Activated T-cell treated with anti-CD3 and anti-CD28 coated beads for 1 hour (primary cell): ENCODE measurements at places on chromosomes 12 and 14.
A peak's percentile ranks its signal among the peaks of the same experiment; 100 is the strongest.

DNA sequence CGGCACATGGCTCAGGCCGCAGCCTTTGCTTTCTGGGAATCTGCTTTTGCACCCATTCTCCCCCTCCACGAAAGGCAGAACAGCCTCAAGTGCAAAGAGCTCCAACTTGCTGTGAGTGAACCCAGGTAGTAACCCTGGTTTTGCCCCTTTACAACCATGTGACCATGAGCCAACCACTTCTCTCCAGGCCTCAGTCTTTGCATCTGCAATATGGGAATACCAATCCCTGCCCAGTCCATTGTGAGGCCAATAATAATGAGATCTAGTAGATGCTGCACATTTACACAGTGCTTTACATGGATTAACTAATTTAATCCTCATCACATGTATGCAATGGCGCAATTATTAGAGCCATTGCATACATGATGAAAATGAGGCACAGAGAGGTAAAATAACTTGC lies 108.9 kb upstream of the MYL2 start:
- no peak for DNase-seq

DNA sequence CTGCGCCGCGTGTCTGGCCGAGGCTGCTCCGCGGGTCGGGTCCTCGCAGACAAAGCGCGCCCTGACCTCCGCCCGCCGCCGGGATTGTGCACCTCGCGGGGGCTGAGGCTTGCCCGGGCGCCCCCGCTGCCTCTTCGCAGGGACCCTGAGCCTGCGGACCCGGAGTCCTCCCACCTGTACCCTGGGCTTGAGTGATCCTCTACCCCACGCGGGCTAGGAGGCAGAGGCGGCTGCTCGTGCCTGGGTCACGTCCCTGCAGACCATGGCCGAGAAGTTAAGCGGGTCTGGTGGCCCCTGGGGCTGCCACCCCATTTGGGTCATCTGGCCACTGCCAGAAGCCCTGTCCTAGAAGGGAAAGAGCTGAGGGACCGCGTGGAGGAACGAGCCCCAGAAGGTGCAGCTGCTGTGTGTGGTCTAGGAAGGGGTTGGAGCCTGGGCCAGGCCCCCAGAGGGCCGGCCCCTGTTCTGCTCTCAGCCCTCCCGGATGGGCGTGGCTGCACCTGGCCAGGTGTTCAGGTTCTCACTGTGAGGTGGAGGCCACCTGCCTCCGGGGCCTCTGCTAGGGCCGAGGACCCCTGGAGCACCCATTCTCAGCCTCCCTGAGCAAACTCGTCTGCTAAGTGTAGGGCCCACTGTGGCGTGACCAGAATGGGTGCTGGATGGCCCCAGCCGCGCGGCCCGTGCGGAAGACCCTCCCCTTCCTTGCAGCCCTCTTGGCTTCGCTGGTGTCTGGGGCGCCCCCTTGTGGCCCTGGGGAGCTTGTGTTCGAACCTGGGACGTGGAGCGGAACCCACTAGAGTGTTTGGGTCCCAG lies 49.6 kb downstream of the LRCOL1 start:
- peak; percentile 67 for DNase-seq

DNA sequence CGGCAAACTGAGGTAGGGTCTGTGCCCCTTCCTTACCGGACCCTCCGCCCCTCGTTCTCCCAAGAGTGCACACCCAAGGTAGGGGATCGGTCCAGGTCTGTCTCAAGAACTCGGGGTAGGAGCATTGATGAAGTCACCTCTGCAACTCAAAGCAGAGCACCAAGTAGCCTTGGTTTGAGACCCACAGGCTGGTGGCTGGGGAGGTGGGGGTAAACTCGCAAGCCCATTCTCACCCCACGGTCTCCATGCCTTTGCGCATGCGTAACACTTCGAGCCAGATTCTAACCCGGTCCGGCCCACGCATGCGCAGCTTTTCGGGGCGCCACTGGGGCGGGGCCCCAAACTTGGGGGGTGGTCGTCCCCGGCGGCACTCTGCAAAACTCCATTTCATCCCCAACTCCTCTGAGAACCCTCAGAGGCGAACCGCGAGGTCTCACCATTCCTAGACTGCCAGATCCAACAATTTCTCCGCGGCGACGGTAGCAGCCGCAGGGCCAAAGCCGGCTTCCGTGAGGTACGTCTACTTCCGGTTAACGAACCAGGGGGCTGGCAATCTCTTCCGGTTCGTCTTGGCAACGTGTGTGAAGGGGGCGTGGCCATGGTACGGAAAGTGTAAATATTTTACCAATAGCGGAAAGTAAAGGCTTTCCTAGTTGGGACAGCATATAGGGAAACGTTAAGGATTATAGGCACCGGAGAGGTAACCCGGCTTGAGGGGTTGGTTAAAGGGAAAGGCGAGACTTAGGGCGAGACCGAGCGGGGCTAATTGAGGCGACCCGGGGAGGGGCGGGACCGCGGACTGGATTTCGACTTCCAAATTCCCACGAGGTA lies at the start of gene MCRS1:
Gene MCRS1, minus strand, starts transcription at position 532 of the 831 bp plus-strand sequence. CDS start 1,411 bp downstream, outside the sequence.
- DNase-seq, result peak; percentile 89

GRCh38 chr14:76918256-76918781 lies 92.1 kb downstream of the LRRC74A start:
- no peak for DNase-seq

- DNase-seq, result no peak
These were observed 19.8 kb upstream of the MAP1LC3B2 start for GRCh38 chr12:116539361-116539771.

DNA sequence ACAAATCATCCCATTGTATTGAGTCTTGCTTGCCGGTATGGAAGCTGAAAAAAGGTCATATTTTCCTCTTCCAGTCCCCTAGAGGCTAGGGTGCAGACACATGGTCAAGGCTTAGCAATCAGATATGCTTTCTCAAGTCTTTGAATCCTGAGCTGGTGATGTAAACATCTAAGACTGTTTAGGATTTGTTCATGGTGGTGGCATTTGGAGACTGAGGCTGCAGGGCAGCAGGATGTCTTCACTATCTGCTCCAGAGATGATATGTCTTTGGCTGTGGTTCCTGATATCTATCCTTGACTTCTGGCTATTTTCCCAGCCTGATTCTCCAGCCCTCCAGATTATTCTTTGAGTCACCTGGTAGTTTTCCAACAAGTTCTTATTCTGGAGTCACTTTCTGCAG lies 50.5 kb upstream of the DACT1 start:
- DNase-seq, result no peak

GRCh38 chr12:67436230-67436629 lies 167.1 kb downstream of the CAND1 start:
- DNase-seq, result no peak

GRCh38 chr12:28770322-28770721 lies 378.8 kb upstream of the FAR2 start:
- DNase-seq, result no peak

- DNase-seq, result no peak
These were observed 133.5 kb upstream of the DAAM1 start for GRCh38 chr14:59055006-59055405.

- DNase-seq, result no peak
These were observed 67.2 kb upstream of the FOXN3 start for GRCh38 chr14:89484051-89484844.

GRCh38 chr12:76113800-76114757 lies 29.6 kb upstream of the NAP1L1 start:
- no peak for DNase-seq

- DNase-seq, result no peak
These were observed 1087.0 kb downstream of the BCL11B start for GRCh38 chr14:98185036-98185435.

DNA sequence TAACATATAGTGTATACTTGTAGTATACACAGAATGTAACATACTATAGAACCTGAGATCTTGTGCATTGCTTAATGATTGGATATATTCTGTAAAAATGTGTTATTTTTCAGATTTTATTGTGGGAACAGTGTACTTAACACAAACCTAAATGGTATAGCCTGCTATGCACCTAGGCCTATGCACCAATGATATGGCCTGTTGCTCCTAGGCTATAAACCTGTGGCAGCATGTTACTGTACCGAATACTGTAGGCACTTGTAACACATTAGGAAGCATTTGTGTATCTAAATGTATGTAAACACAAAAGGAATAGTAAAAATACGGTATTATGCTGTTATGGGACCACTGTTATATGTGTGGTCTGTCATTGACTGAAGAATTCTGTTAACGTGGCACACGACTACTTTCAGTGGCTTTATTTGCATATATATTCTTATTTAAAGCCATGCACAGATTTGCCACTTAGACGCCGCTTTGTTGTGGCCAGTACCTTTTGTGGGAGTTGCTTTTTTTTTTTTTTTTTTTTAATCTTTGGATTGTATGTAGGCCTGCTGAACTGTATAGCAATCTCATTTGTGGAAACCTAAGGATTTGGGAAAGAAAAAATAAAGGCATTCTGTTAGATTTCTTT lies 7.4 kb downstream of the PAPOLA start:
- DNase-seq, result no peak

DNA sequence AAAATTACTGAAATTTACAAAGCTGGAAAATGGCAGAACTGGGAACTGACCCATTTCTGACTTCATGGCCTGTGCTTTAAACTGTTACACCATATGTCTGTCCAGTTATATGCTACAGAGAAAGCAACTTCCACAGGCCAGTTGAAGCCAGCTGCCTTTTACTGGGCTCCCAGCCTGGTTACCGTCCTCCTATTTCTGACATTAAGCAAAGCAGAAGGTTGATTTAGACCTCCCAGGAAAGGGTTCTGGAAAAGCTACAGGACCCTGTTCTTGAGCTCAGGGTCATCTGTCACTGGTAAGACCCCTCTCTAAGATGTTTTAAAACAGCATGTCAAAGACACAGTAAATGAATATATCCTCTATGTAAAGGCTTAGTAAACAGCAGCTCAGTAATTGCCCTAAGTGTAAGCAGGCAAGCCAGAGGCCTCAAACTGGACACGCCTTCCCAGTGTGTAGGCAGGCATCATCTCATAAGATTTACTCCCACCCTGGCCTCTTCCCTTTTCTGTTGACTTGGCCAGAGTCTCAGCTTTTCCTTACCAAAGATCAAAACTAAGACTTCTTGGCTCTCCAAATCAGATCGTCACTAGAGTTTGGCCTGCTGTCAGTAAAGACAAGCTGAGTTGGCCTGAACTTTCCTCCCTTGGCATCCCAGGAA lies 55.4 kb upstream of the RNU6-8 start:
- no peak for DNase-seq

GRCh38 chr14:72118841-72119240 lies 186.6 kb downstream of the RGS6 start:
- DNase-seq, result no peak

DNA sequence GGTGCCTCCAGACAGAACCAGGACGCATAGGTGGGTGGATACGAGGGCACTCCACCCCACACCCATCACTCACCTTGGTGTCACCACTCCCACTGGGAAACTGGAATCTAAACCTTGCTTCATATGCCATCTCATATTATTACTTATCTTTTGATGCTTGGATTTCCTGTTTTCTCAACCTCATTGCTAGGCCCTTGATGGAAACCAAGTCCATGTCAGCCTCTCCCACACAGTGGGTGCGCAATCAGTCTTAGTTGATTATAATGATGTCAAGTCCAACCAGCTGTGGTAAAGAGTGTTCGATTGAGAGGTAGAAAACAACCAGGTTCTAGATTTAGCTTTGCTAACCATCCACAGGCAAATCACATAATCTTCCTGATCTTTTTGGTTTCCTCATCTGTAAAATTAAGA lies 584 bp upstream of the DDHD1 start:
- DNase-seq, result no peak

- no peak for DNase-seq
These were observed 69.1 kb upstream of the SSTR1 start for GRCh38 chr14:38138473-38139138.

- no peak for DNase-seq
These were observed 10.6 kb downstream of the HECTD1 start for GRCh38 chr14:31196839-31197492.

GRCh38 chr12:119931402-119931801 lies 54.3 kb upstream of the CIT start:
- no peak for DNase-seq

DNA sequence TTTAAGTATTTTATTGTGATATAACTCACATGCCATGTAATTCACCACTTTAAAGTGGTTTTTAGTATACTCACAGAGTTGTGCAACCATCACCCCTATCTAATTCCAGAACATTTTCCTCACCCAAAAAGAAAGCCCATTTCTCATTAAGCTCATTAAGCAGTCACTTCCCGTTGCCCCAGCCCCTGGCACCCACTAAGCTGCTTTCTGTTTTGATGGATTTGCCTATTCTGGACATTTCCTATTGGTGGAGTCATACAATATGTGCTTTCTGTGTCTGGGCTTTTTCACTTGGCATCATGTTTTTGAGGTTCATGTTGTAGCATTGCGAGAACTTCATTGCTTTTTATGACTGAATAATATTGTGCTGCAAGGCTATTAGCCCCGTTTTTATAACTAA lies 66.0 kb downstream of the ARL6IP4 start:
- DNase-seq, result no peak
